Epithelial cell of prostate (primary cell): ENCODE measurements at places on chromosomes 7 and 10.

DNA sequence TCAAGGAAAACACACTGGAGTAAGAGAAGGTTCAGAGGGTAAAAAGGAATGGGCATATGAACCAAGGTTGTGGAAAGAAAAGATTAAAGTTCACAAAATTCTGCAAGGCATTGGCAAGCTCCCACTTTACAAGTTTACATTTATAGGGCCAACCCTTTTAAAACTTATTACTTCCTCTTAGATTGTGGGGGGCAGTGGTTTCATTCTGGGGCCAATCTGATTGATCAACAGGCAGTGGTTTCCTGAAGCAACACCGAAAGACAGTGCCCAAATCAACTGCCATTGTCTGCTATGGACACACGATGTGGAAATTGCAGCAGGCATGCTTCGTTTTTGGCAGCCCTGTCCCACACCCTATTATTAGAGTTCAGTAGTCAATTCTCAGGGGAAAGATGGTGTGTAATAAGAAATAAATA lies 154.0 kb downstream of the SGMS1 start:
- DNase-seq, result no peak

- DNase-seq, result no peak
Observed at GRCh38 chr7:55276572-55277295, 88.4 kb upstream of the LANCL2 start.

- no peak for DNase-seq
Observed at GRCh38 chr7:70470746-70471145, 661.2 kb upstream of the GALNT17 start.

GRCh38 chr10:8174762-8175161 lies 120.3 kb downstream of the GATA3 start:
- no peak for DNase-seq

GRCh38 chr7:23184709-23185359 lies 3.0 kb downstream of the NUP42 start:
- no peak for DNase-seq

GRCh38 chr10:113239566-113240350 lies 289.7 kb downstream of the TCF7L2 start:
- DNase-seq, result no peak

DNA sequence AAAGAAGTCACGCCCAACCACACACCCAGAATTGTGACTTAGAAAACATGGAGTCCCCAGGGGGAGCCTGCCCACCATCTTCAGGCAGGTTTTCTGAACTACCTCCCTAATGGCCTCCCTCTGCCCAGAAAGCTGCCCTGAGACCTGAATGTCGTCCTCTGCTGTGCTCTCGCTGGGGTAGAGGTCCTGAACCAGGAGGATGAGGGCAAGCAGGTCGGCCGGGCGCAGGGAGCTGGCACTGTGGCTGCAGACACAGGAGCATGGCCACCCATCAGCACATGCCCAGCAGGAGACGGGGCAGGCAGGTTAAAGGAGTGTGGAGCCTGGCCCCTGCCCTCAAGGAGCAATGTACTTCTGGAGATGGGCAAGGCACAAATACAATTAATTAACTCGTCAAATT lies 15.4 kb upstream of the PYROXD2 start:
- no peak for DNase-seq

- DNase-seq, result no peak
Observed at GRCh38 chr10:35637462-35637861, 4.6 kb downstream of the FZD8 start.

DNA sequence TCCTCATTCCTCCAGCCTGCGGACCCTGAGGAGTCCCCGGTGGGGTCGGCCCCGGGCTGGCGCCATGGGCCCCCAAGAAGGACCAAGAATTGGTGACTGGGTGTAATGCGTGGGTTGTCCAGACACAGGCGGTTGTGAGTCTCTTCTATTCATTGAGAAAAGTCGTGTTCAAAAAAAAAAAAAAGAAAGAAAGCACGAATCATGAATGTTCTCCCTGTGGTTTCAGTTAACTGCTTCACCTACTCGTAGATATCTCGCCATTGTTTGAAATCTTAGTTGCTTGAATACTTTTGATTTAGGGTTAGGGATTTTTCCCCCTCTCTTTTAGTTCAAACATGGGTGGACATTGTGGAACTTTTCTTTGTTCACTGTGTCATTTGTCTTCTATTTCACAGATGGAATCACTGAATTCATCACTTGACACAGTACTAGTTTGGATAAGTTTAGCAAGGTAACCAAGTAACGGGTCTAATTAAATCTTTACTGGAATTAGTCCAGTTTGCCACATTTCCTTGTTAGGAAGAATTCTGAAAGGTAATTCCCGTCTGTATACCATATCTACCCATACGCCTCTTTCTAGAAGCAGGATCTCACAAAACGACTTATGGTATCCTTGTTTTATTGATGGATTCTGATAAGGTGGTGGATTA lies 775 bp downstream of the STARD3NL start:
- DNase-seq, result no peak

DNA sequence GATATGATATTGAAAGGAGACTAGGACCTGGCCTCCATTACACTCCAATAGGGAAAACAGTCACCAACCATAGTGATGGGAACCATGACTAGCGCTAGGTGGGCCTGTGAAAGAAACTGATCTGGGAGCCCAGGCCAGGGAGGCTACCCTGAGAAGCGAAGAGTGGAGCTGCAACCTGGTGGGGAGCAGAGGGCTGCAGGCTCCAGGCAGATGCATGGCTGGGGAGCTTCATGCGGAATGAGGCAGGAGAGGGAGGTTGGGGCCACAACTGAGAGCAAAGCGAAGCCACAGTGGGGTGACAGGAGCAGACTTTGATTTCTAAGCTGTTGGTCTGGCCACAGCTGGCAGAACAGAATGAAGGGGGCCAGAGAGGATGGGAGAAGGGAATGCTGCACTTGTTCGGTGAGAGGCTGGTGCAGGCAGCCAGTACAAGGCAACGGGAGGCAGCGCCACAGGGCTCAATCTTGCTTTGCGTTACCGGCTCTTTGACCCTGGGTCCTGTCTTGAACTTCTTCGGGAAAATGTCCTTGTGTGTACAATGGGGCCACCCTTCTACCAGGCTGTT lies 88.4 kb downstream of the TACC2 start:
- DNase-seq, result no peak

DNA sequence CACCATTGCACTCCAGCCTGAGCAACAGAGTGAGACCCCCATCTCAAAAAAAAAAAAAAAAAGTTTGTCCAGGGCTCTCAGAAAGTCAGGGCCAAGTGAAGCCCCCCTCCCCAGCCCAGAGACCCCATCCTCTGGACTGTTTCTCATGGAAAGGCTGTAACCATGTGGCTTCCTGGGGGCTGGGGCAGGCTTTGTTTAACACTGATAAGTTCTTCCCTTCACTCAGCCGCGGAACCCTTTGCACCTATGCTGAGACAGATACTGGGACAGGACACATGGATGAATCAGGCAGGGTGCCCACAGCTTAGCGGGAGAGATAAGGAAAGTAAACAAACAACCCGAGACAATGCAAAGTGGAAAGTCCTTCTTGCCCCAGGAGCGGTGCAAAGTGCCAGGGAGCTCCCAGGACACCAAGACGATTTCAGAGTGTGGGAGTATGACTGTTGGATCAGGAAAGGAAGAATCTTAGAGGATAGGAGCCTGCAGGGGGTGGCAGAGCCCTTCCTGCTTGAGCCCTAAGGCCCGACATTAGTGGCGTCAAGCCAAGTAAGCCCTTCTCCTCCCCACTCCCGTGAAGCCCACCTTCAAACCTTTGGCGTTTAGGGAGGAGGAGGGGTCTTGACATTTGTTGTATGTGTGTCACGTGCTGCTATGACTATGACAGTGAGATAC lies 11.6 kb downstream of the MLXIPL start:
- no peak for DNase-seq

DNA sequence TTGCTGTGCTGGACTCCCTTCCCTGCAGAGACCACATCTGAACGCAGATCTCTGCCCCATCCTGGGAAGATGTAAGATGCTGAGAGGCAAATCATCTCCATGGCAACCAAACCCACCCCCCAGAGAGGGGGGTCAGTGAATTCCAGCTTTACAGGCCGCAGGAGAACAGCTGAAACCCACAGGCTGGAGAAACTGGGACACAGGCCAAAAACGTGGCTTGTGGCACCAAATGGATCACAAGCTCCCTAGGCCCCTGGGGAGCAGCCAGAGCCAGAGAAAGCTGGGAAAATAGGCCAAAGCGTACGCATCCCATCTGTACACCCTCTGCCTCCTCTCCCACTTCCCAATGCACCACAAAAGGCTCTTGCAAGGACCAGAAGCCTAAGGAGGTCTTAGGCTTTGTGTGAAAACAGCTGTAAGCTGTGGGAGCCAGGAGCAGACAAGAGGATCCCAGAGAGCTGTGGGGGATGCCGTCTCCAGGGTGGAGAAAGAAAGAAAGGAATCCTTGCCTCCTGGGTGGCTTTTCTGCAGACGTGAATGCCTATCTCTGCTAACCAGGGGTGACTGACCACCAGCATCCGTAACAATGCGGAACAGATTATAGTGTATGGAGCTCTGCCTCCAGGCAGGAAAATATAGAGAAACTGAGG lies 59.5 kb downstream of the TMEM130 start:
- DNase-seq, result no peak

GRCh38 chr7:33804140-33804660 lies 101.1 kb upstream of the BMPER start:
- no peak for DNase-seq

DNA sequence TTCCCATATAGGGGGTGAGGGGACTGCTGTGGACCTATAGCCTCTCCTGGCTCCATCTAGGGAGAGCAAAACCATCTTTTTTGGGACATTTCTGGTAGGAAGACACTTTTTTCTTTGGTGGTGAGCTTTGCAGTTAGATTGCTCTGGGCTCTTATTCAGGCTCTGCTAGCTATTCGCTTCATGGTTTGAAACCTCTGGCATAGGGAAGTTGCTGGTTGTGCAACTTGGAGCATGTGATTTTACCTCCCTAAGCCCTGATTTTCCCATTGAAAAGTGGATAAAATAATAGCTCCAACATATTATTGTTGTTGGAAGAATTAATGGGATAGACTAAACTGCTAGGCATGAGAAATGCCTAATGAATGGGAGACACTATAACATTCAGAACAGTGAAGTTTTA lies 69.6 kb downstream of the CYP26A1 start:
- DNase-seq, result no peak

DNA sequence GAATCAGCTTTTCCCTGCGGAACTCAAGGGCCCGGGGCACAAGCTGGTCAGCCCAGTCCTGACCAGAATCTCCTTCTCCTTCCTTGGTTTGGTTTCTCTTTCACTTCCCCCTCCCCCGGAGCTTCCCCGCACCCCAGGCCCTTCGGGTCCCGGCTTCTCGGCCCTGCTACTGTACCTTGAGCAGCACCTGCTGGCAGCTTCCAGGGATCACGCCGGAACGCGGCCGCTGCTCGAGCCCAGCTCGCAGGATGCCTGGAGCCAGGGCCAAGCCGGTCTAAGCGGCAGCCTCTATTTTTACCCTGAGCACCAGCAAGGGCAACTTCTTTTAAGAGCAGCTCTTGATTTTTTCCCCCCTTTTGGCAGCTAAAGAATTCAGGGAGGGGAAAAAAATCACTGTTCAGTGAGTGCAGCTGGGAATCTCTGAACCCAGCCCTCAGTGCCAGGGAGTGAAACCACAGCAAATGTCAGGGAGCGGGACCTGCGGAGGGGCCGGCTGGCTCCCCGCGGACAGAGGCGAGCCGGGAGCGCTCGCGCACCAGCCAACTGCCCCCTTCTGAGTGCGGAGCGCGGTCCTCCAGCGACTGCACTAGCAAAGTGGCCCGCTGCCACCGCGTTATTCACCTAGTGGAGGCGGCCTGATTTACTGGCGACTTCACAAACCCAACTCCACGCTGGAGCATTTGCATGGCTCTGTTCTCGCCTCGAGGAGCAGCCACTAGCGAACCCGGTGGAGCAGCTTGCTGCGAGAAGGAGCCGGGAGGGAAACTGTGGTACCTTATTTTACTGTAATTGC lies 2.4 kb upstream of the INHBA start:
- DNase-seq, result no peak

DNA sequence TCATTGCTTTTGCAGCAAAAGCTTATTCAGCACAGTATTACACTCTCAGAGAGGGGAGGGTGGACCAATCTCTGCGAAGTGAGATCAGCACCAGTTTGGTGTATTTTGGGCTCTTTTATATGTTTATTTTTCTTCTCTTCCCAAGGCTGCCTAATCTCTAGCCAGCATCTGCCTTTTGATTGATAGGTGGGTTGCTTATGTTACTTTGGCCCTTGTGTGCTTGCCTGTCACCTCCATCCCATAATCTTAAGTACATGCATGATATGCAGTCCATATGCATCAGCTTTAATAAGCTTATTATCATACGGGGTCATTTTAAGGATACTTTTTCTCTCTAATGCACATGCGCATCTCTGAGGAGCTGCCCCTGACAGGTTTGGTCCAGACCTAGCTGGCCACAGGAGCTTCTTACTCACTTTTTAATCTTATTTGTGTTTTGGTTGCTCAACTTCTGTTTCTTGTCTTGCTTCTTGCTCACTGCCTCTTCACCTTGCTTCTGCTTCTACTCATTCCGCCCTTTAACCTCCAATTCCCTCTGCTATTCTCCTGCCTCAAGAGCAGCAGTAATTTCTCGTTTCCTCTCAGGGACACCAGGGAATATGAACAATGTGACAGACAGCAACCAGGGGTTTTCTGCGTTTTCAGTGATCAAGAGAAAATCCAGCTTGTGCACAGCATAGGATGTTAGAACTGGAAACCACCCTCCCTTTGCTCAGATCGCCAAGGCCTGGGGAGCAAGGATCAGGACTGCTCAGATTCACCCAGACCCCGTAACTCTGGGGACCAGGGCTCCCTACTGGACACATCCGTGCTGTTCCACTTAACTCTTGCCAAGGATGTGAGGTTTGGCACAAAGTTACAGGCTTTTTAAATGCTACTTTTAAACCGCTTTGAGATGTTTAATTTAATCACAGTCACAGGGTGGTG lies 10.0 kb downstream of the RGR start:
- DNase-seq, result no peak

- no peak for DNase-seq
Observed at GRCh38 chr10:12489357-12489756, 140.0 kb downstream of the CAMK1D start.

GRCh38 chr7:154698726-154699291 lies 304.1 kb downstream of the PAXIP1 start:
- DNase-seq, result no peak

GRCh38 chr10:89566095-89566950 lies 30.9 kb upstream of the SLC16A12 start:
- DNase-seq, result no peak

- DNase-seq, result no peak
Observed at GRCh38 chr10:120506674-120507073, 49.6 kb downstream of the PLPP4 start.
